Activated naive CD8-positive, alpha-beta T cell treated with anti-CD3 and anti-CD28 coated beads for 36 hours (primary cell): ENCODE measurements at places on chromosomes 5 and 9.

DNA sequence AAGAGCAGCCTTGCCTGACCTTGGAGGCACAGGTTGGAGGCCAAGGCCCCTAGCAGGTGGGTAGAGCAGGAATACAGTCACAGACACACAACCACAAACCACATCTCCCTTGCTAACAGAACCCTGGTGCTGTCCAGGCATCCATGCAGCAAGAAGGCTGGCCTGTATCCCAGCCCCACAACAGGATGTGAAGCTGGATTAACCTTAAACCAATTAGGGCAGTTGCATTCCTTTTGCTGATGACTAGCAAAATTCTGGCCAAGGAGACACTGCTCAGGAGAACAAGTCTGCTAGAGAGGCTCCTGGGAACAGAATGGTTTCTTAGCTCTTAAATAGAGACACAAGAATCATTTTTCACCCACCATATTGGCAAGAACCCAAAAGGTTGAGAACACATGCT lies 97.8 kb downstream of the C5orf15 start:
- DNase-seq = no peak

GRCh38 chr9:26264709-26265601 lies 586.7 kb upstream of the TUSC1 start:
- no peak for DNase-seq

DNA sequence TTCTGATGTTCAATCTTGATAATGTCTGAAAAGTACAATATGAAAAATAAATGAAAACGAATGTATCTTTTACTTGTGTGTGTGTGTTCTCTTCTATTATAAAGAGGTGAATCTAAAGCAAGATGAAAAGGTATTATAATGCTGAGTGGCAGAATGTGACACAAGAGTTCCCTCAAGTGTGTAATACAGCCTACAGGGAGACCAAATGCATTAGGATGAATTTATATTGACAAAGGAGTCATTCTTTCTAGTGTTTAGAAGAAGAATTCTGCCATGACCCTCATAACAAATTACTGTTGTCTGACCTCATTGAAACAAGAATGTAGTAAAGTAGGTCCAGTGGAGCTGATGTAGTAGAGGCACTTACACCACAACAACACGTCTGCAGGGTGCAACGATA lies 1119.0 kb upstream of the CDH10 start:
- DNase-seq = no peak

- no peak for DNase-seq
Measured at GRCh38 chr5:58185801-58186200, 274.1 kb downstream of the PLK2 start.
